ENCODE measurements at places on chromosomes 7 and 10. TPM values are rescaled to one million over a fixed set of nuclear protein-coding genes. Genes with fewer than 3 reads are reported as not detected.

The GNG11 gene
- total RNA-seq: 5.8 TPM

The PARP12 gene
- 30.2 TPM for total RNA-seq

The SCART1 gene
- 4.7 TPM for total RNA-seq

The UCMA gene
- total RNA-seq: not detected

The OR6B1 gene
- total RNA-seq: not detected

DNA sequence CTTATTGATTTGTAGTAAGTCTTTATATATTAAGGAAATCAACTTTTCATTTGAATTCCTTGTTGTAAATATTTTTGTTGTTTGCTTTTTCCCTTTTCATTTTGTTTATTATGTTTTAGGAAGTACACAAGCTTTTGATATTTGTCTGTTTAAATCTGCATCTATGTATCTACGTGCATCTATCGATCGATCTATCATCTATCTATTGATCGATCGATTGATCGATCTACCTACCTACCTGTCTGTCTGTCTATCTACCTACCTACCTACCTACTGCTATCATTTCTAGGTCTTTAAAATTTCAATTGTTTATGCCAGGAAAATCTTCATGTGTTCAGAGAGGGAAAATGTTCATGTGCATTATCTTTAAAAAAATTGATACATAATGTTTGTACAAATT lies 216.8 kb upstream of the MTPN start:
- no peak for DNase-seq

- DNase-seq: no peak
Observed at GRCh38 chr10:75355706-75356105, 45.9 kb downstream of the ZNF503 start.

GRCh38 chr7:27917119-27917518 lies 177.2 kb downstream of the TAX1BP1 start:
- DNase-seq: no peak

DNA sequence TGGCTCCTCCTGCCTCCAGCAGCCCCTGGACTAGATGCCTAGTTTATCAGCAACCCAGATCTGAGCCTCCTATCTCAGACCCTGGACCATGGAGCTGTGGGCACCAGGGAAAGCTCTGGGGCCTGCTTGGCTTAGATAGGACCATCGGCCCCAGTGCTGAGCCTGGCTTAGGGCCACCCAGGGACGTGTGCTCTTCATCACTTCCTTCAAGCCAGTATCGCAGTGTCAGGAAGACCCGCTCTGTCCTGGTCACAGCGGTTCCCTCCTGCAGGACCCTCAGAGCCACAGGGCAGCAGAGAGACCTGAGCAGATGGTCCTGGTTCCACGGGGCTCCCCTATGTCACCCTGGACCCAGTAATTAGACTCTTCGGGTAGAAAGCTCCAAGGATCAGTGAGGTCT lies 105.7 kb upstream of the FAM20C start:
- DNase-seq: peak; percentile 28

DNA sequence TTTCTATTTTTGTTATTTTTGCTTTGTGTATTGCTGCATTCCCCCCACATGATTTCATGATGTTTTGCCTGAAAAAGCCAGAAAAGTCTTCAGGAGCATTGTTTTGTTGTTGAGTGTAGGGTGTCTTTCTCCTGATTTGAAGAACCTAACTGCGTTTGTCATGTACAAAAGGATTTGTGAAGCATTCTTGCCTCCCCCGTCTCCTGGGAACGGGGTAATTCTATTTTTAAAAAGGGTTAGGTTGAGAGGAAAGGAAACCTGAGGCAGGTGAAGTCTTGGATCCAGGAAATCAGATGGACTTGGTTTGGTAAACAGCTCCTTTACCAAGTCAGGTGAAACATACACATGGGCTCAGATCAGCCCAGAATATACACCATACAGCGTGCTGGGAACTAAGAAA lies 26.0 kb upstream of the BTBD16 start:
- no peak for DNase-seq

GRCh38 chr7:27868131-27868550 lies 128.2 kb downstream of the TAX1BP1 start:
- DNase-seq: no peak
